ENCODE measurements at places on chromosomes 4 and X.

GRCh38 chrX:153370293-153371055 lies 30.7 kb downstream of the PNMA6E start:
- DNase-seq, result no peak

- no peak for DNase-seq
Measured at GRCh38 chr4:81573840-81574239, 102.1 kb upstream of the RASGEF1B start.

DNA sequence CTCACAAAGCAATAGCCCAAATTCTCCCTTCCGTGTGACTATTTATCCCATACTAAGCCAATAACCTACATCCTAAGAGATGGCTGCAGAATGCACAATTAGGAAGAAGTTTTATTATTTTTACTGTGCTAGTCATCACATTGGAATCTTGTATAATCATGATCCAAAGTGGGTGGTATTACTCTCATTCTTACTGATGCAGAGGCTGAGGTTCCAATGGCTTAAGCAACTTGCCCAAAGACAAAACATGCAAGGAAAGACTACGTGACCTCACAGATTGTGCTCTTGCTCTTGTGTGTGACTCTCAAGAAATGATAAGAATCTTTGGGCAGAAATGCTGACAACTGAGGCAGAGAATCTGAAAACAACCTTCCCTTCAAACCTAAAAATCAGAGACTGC lies 212.2 kb downstream of the LDB2 start:
- no peak for DNase-seq

DNA sequence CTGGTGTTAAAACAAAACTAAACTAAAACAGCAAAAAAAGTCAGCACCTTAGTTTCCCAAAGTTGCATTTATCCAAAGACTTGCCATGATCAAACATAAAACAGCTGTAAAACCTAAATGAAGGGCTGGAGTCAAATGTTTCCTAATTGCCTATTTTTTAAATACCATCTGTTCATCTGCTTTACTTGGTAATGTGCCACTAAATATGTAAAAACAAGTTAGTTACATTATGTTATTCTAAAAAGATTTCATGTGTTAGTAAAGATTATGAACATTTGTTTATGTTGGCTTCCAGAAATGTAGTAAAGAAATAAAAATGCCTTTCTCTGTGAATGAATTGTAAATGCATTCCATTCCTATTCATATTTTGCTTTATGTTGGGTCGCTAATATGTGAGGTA lies 977.8 kb downstream of the FSTL5 start:
- DNase-seq, result no peak

- no peak for DNase-seq
Measured at GRCh38 chr4:116952530-116953136, 132.7 kb downstream of the TRAM1L1 start.

- no peak for DNase-seq
Measured at GRCh38 chr4:156346959-156347385, 393.3 kb upstream of the CTSO start.

- no peak for DNase-seq
Measured at GRCh38 chrX:123408821-123409737, 225.0 kb downstream of the GRIA3 start.

DNA sequence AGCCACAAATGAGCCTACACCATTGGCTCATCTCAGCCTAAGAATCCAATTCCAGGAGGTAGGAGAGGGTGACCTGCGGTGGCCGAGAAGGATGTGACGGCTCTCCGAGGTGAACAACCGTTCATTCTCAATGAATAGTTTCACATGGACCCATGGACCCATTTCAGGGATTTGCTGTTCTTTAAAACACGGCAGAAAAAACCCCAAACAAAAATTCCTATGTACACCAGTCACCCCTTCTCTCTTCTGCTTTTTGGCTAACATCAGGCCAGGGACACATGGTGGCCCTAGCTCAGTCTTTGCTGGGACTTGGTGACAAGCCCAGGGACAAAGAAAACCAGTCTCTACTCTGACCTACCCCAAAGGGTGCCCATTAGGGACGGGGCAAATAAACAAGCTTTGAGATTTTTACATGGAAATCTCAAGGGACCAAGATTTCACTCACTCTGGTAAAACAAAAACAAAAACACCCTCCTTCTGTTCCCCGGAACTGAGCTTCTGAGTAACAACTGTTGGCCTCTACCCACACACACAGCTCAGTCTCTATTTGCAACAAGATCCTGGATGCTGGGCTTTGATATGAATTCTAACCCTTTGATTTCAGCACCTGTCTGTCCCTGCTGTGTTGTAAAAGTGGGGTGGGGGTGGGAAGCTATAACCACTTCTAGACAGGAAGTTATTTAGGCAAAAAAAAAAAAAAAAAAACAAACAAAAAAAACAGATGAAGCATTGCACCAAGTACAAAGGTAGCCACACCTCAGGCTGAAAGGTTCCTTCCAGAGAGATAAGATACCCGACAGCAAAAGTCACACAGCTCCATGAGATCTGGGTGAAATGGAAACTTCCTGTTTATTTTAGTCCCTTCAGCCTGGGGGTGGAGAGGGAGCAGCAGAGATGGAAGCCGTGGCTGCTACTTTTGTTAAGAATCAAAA lies 49.0 kb downstream of the DDX3X start:
- no peak for DNase-seq

DNA sequence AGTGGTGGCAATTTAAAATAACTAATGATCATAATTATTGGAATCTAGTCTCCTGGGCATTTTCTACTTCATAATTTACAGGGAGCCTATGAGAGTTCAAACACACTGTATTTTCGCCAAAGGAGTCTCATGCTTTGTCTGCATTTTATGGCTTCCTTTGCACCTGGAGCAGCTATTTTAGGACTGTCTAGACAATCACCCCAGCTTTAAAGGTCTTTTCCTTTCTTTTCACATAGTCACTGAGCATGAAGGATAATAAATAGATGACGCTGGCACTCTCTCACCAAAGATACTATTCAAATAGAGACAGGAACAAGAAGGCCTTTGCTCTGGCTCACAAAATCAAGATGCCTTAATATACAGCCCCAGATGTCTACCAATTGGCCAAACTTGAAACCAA lies 43.0 kb downstream of the AMELX start:
- DNase-seq, result no peak

DNA sequence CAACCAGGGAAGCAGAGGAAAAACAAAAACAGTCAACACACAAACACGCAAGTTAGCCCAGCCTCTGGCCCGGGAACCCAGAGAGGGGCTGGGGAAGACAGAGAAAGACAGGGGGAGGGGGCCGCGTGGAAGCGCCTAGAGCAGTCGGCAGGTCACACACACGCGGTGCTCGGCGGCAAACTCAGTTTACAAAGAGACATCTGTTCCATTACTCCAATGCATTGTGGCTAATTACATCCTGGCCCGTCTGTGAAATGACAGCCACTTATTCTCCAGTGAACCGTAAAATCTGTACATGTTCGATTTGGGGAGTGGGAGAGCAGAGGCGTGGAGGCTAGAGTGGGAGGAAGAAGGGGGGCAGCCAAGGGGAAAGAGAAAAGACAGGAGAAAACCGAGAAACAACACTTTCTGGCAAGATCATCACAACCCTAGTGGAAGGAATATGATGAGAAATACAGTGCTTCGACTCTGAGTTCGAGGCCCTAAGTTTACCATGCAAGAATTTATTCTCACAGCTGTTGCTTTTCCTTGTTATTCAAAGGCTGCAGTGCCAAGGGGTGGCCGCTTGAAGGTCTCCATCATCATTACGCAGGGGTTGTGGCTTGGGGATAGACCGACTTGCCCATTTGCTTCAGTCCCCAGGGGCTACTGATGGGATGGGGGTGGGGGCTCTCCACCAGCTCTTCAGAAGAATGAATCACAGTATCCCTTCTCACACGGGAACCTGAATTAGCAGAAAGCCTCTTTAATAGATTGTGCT lies 167.7 kb downstream of the MGST2 start:
- DNase-seq, result no peak

- no peak for DNase-seq
Measured at GRCh38 chrX:12319003-12319519, 180.8 kb downstream of the FRMPD4 start.

- no peak for DNase-seq
Measured at GRCh38 chr4:56253666-56254305, 133.5 kb downstream of the AASDH start.

GRCh38 chr4:180423712-180424057 lies 1819.5 kb upstream of the TENM3 start:
- DNase-seq, result no peak

DNA sequence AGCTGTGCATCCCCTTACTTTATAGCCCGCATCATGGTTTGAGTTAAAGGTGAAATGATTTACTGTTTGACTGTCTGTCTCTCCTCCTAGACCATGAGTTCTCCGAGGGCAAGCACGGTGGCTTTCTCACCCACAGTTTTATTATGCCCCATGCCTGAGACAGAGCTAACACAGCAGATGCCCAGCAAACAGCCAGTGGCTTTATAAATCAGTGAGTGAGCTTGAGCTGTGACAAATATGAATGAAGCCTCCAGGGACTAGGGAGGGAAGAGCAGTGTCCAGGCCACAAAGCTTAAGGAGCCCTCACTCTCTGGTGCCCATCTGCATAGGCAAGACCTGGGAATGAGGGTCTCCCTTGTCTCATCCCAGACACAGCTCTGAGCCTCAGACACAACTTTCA lies 57.9 kb downstream of the FHDC1 start:
- DNase-seq, result no peak

GRCh38 chr4:59630922-59631321 lies 1569.2 kb upstream of the ADGRL3 start:
- no peak for DNase-seq

GRCh38 chrX:148592595-148592994 lies 92.2 kb downstream of the AFF2 start:
- no peak for DNase-seq

- DNase-seq, result no peak
Measured at GRCh38 chrX:132559101-132559500, 70.3 kb upstream of the MBNL3 start.

- DNase-seq, result no peak
Measured at GRCh38 chr4:81595287-81595686, 123.6 kb upstream of the RASGEF1B start.

DNA sequence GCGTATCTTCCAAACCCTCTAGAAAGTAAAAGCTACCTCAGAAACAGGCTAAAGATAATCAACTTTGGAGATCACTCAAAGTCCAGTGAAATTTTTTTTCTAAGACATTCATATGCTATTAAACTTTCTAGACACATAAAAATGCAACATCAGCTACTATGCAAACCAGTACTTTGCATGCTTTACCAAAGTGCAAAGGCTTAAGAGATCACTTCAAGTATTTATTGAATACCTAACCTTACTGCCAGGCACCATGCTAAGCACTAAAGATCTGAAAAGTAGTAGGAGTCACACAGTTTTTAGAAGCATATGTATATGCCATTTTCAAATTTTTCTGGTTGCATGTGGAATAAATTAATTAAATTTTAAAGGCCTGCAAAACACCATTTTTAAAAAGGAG lies 115.8 kb downstream of the THOC2 start:
- no peak for DNase-seq

DNA sequence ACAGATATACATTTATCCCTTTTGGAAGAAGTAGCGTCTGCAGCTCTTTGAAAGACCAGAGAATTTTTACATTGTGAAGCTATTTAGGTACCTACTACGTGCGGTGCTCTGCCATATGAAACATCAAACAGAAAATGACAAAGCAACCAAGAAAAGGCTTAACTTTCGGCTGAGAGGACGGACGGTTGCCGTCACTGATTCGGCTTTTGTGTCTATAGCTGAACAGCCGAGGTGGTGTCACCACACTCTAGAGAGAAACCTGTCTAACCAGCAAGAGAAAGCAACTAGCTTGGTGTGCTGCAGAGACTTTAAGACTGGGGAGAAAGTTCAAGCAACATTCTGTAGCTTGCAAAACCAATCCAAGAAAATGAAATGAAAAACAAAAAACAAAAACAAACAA lies 145.5 kb downstream of the SHOX start:
- no peak for DNase-seq

- no peak for DNase-seq
Measured at GRCh38 chrX:139167282-139167681, 363.3 kb upstream of the F9 start.

DNA sequence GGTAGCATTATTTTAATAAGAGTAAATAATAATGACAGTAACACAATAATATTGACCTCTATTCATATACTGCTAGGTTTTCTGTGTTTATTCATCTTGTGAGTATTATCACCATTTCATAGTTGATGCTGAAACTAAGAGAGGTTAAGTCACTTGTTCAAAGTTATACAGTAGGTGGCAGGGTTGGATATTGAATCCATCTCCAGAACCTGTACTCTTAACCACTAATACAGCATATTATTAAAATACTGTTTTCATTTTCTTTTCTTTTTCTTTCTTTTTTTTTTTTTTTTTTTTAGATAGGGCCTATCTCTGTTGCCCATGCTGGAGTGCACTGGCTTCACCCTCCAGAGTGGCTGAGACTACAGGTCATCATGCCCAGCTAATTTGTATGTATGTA lies 7.1 kb upstream of the ELF2 start:
- DNase-seq, result no peak

DNA sequence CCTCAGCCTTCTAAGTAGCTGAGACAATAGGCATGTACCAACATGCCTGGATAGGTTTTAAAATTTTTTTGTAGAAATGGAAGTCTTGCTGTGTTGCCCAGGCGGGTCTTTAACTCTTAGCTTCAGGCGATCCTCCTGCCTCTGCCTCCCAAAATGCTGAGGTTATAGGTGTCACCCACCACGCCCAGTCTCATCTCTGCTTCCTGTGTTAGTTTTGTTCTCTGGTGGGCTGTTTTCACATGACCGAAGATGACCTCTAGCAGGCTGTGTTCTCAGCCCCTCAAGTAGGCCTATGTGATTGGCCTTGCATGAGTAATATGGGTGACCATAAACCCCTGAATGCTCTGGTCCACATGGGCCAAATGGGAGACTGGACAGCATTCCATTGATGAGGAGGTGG lies 56.8 kb upstream of the MSANTD1 start:
- no peak for DNase-seq

DNA sequence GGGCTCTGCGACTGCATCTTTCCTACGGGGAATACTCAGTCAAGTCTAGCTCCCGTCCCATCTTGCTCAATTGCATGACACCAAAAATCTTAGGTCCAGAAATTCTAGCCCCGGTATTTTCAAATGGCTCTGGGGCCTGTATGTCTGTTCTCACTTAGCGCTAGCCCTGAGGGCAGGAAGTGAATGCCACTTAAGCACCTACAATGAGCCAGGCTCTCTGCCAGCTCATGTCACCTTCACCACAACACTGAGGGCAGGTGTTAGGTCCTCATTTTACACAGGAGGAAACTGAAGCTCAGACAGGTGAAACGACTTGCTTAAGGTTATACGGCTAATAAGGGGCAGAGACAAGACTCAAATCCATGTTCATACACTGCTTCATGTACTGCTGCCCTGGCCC lies 282.8 kb downstream of the PPP1R2C start:
- DNase-seq, result no peak

All from stimulated activated CD4-positive, alpha-beta T cell treated with anti-CD3 and anti-CD28 coated beads, Interleukin-15, amount 100 ng/mL, for 1 hour (primary cell).